Smooth muscle cell of the pulmonary artery (primary cell): ENCODE measurements at places on chromosomes 11 and 22. TPM values are rescaled to one million over a fixed set of nuclear protein-coding genes. Genes with fewer than 3 reads are reported as not detected.

OR2AG2 gene
- total RNA-seq = 0.10 and 0.13 TPM in 2 replicates

VSTM5 gene
- total RNA-seq = 0.03 and 0.20 TPM in 2 replicates

ABCG4 gene
- total RNA-seq = 0.40 and 1.0 TPM in 2 replicates

ZBED5 gene
- 20.3 and 21.2 TPM in 2 replicates for total RNA-seq

CD6 gene
- not detected in 2 replicates for total RNA-seq

FAM181B gene
- total RNA-seq = 0.07 and 0.20 TPM in 2 replicates
